ENCODE measurements at places on chromosomes 5 and 9. TPM values are rescaled to one million over a fixed set of nuclear protein-coding genes. Genes with fewer than 3 reads are reported as not detected.

Gene CDC20B
- 0.12 TPM for polyA plus RNA-seq

Gene HTR4
- polyA plus RNA-seq, result not detected

Gene PPP2R2B
- 1.2 TPM for polyA plus RNA-seq

Gene LCN9
- polyA plus RNA-seq, result not detected

Gene GRM6
- 0.72 TPM for polyA plus RNA-seq

Gene ZNF462
- polyA plus RNA-seq, result 10.5 TPM

Gene PTGES
- 9.2 TPM for polyA plus RNA-seq

Gene SLC6A7
- polyA plus RNA-seq, result 0.22 TPM

Gene ARHGEF28
- 3.0 TPM for polyA plus RNA-seq

Gene PDCD1LG2
- 1.5 TPM for polyA plus RNA-seq

Gene NMUR2
- polyA plus RNA-seq, result 0.22 TPM

Gene IL5
- not detected for polyA plus RNA-seq

Gene PCDHGA3
- 1.0 TPM for polyA plus RNA-seq

Gene IL9
- polyA plus RNA-seq, result not detected

Gene DNLZ
- polyA plus RNA-seq, result 10.5 TPM

Gene OR13F1
- not detected for polyA plus RNA-seq

Gene DND1
- not detected for polyA plus RNA-seq
